Activated CD4-positive, alpha-beta T cell treated with anti-CD3 and anti-CD28 coated beads for 36 hours (primary cell): ENCODE measurements at places on chromosomes 2 and 18.

DNA sequence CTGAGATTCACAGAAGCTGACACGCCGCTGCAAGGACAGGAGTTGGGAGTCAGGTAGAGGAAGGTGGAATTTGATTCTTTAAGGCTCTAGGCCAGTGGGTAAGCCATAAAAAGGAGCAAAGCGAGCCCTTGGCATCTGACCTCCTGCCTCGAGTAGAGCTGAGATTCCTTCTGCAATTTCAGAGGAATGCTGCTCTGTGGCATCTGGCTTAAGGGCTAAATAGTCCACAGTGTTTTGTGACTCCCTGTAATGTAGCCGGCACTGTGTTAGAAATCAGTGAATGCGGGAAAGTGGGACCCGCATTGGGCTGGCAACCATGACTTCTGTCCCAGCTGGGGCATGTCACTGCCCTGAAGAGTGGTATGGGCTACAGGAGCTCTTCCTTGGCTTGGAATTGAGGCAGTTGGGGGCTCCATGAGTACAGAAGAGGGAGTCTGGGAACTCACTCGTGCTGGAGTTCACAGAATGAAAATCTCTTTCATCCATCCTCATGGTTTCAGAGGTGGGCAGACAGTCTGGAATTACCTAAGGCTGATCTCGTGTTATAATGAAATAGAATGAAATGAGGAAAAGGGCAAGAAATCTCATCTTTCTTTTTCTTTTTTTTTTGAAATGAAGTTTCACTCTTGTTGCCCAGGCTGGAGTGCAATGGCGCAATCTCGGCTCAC is 12.7 kb upstream of the MYCN start:
- DNase-seq, result no peak

DNA sequence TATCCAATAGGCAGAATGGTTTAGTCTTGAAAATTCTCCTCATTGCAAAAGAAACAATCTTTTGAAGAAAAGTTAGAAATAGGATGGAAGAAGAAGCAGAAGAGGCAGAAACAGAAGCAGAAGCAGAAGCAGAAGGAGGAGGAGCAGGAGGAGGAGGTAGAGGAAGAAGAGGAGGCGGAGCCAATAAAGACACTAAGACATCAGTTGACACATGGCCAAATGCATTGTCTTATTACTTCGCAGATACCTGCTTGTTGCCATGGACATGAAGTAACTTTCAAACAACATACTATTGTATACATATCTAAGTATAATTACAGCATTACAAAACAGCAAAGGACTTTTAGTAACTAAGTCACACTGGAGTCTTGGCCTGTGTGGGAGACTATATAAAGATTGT is 606.3 kb downstream of the METTL4 start:
- no peak for DNase-seq

DNA sequence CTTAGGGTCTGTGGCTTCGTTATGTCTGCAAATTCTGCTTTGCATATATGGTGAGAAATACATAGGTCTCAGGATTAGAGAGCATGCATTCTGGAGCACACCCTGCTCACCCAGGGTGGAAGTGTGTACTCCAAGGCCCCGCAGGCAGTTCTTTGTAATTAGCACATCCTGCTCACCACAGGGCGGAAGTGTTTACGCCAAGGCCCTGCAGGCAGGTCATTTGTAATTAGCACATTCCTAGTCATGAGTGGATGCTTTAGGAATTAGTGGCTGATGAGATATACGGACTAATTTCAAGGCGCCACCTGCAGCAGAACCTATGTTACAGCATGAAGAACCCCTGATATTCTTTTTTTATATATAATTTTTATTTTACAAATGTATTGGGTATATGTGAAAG is 4.2 kb downstream of the ALLC start:
- no peak for DNase-seq

GRCh38 chr2:85662899-85663593 is 5.0 kb downstream of the SFTPB start:
- no peak for DNase-seq

GRCh38 chr2:162965191-162965590 is 126.6 kb upstream of the KCNH7 start:
- no peak for DNase-seq

GRCh38 chr2:64448041-64448426 is 5.9 kb upstream of the LGALSL start:
- DNase-seq, result no peak

DNA sequence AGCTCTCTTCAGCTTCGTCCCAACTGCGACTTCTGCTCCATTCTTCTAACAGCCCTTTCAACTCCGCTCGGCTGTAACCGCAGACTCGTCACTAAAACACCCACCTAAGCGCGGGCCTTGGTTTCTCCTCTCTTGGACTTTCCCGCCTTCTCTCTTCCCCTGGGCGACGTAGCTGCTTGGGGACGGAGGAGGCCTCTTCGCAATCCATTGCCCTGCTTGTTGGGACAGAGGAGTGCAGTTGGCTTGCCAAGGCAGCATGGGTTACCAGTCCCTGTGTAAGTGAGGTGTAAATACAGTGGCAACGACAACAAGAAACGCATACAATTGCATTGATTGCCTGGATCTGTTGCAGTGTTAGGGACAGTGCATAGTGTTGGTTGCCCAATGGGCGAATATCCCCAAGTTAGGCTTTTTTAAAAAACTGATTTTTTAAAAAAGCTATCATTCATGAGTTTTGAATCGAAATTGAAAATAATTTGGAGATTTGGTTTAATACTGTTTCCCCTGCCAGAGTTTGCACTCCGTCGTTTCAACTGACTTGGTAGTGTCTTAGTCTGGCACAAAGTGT is 484 bp upstream of the DARS1 start:
- DNase-seq, result peak; percentile 89

GRCh38 chr2:23655934-23656596 is 270.9 kb downstream of the ATAD2B start:
- no peak for DNase-seq

DNA sequence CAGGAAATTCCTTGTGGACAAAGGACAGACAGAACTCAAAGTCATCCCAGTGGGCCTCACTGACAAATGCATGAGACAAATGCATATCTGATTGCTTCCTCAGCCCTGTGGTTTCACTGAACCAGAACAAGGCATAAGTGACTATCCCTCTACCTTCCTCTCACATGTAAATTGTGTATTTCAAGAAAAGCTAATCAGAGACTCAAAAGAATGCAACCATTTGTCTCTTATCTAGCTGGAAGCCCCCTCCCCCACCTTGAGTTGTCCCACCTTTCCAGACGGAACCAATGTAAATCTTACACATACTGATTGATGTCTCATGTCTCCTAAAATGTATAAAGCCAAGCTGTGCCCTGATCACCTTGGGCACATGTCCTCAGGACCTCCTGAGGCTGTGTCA is 102.0 kb upstream of the TMEM200C start:
- no peak for DNase-seq

GRCh38 chr2:120218181-120218580 is 5.0 kb downstream of the TMEM185B start:
- DNase-seq, result no peak

GRCh38 chr2:13779996-13780395 is 852.5 kb upstream of the LRATD1 start:
- no peak for DNase-seq

DNA sequence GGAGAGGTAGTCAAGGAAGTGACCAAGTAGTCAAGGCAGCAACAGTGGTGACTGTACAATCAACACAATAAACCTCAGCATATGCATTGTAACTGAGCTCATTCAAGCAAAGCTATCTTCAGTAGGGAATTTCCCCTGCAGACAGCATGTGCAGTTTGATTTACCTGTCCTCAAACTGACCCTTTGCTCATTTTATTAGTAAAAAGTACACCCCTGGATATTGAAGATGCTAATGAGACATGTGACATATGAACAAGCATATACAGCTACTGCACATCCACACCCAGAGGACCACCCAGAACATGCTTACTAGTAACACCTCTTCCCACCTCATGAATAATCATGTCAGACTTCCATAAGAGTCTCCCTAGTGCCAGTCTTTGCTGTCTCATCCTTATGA is 15.4 kb downstream of the C2orf81 start:
- no peak for DNase-seq

GRCh38 chr18:50793641-50794565 is 25.9 kb downstream of the MRO start:
- no peak for DNase-seq

DNA sequence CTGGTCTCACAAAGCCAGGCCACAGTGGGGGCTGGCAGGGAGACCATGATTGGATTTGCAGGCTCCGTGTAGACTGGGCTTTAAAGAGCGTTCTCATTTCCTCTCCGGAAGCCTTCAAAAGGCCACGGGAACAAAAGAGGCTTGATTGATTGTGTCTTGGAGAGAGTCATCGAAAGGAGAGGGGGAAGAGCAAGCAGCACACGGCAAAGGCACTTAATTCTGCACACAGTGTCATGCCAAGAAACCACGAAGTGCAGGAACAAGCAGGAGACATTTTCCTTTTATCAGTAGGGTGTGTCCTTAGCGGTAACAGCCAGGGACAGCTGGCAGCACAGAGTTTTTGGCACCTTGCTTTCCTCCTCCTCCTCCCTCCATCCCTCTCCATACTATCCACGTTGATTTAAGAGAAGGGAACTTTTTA is 47.7 kb downstream of the GLI2 start:
- DNase-seq, result no peak

GRCh38 chr18:74654638-74655037 is 57.0 kb downstream of the ZNF407 start:
- DNase-seq, result no peak

DNA sequence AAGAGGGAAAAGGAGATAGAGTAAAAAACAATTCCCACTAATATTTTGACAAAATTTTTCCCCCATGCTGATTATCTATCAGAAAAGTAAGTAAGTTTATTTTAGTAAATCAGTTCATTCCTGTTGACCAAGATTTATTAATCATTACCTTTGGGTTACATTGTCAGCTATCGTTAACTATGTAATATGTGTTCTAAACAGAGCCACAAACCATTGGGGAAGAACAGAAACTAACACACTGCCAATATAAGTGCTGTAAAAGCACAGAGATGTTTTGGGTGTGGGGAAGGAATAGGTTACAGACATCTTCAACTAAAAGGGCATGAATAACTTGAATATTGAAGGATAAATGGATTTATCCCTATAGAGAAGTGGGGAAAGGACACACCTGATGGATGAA is 42.5 kb upstream of the ACADL start:
- no peak for DNase-seq

GRCh38 chr2:188306271-188306670 is 14.6 kb downstream of the GULP1 start:
- no peak for DNase-seq

DNA sequence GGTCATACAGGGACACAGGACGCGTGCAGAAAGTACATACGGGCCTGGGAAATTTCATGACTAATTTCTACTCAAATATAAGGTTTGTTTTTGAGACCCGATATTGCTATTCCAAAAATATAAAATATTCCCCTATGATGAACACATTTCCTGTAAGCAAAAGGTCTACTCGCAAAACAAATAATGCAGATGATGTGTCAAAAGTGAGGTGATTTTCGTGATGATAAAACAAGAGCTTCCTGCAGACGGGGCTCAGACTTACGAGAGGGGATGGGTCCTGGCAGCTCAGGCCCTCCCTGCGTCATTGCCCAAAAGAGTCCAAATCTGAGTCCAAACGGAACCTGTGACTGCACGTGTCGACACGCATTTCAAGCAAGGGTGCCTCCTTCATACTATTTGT is 62.7 kb downstream of the MBP start:
- peak; percentile 59 for DNase-seq

DNA sequence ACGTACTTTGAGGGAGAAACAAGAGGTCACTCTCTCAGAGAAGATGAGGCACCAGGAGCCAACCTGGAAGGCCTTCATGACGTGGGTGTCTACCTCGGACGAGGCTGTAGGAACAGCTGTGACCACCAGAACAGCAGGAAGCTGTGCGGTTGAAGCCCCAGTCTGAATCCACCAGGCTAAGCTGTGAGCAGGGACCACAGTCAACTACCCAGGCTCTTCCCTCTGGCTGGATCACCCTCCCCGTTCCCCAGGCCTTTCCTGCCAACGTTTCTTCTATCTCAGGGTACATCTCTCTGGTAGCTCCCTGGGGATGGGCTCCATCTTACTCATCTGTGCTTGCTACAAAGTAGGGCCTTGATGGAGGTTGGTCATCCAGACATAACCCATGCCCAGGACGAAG is 36.8 kb upstream of the CYP27C1 start:
- no peak for DNase-seq

- DNase-seq, result no peak
Observed at GRCh38 chr2:45607701-45608100, 3.4 kb downstream of the SRBD1 start.

- DNase-seq, result no peak
Observed at GRCh38 chr18:44497757-44498490, 182.8 kb upstream of the SETBP1 start.

- no peak for DNase-seq
Observed at GRCh38 chr2:190607014-190607597, 41.8 kb upstream of the NAB1 start.

DNA sequence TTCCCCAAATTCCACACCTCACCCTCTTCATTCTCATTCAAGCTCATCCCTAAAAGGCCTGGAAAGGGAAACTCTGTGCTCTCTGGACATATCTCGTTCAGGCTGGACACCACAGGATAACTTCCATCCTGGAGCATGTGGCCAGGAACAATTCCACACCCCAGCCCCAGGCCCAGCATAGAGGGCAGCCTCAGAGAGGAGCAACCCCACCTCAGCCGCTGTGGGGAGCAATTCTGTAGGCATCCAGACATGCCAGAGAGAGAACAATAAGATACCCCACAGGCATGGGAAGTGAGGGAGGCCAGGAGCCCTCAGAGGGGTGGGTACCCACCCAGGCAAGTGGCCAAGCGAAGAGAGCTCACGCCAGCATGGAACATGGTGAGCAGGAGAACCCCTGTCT is 143.4 kb downstream of the GFPT1 start:
- no peak for DNase-seq

DNA sequence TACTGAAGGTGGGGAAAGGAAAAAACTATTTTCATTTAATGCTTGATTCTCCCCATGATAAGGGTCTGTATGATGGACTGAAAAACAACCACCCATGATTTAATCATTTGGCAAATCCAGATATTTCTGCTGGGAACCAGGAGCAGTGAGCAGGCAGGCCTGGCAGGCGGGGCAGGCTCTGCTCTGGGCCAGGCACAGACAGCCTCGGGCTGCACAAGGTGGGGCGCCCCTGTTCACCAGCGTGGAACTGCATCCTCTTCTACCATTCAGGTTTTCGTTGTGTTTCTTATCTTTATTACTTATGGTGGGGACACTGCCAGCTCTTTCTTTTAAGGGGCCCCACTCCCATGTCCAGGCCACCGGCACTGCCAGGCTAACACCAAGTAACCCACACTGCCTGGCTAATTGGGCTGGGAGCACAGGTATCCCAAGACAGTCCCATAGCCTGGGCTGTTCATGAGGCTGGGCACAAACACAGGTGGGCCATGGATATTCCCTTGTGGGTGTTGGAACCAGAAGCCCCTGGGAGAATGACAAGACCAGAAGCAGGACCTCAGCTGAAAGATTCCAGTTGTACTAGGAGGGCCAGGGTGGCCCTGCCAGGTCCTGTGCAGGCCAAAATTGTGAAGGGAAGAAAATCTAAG is 57.1 kb upstream of the RALBP1 start:
- no peak for DNase-seq

DNA sequence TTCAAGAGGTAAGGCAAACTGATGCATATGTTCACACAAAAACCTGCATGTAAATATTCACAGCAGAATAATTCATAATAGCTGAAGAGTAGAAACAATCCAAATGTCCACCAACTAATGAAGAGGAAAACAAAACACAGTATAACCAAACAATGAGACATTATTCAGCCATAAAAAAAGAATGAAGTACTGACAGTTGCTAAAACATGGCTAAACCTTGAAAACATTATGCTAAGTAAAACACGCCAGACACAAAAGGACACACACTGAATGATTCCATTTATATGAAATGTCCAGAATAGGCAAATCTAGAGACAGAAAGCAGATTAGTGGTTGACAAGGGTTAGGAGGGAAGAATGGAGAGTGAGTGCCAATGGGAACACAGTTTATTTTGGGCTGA is 86.9 kb downstream of the SESTD1 start:
- DNase-seq, result no peak
